ENCODE measurements at places on chromosomes 12 and 14.
A peak's percentile ranks its signal among the peaks of the same experiment; 100 is the strongest.

GRCh38 chr12:78559416-78559815, 305.2 kb upstream of the SYT1 start:
- DNase-seq: no peak

DNA sequence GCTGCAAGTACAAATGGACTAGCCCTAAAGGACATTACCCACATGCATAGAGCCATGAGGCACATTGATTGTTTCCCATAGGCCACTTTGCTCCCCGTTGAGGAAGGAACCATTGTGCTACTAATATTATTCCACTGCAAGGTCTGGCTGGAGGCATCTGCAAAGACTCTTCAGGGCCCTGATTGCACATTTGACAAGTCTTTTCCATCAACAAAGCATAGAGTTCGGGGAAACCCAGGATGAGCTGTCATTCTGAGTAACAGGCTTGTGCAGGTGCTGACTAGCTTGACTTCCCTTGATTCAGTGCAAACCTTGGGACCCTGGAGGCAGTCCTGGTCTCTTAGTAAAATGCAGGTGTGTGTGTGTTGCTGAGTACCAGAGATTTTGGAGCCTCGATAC, 73.8 kb downstream of the SUSD6 start:
- no peak for DNase-seq

DNA sequence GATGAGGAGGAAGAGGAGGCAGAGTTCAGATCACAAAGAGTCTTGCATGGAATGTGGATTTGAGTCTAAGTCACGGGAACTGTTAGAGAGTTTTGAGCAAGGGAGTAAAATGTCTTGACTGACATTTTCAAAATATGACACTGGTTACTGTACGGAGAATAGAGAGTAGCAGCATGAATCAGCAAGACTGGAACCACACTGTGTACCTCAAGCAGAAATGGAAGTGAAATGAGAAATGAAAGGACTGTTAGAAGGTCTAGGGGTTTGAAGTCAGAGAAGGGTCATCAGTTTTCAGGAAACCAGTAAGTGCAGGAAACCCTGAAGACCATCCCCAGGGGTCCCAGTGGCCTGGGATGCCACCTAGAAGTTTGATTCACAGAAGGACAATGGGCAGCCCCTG, 236.3 kb downstream of the GALC start:
- DNase-seq: no peak

- peak; percentile 96 for DNase-seq
Measured at GRCh38 chr12:118052324-118053070, 8.5 kb downstream of the WSB2 start.

- DNase-seq: no peak
Measured at GRCh38 chr12:58117201-58117600, 175.8 kb downstream of the ATP23 start.

DNA sequence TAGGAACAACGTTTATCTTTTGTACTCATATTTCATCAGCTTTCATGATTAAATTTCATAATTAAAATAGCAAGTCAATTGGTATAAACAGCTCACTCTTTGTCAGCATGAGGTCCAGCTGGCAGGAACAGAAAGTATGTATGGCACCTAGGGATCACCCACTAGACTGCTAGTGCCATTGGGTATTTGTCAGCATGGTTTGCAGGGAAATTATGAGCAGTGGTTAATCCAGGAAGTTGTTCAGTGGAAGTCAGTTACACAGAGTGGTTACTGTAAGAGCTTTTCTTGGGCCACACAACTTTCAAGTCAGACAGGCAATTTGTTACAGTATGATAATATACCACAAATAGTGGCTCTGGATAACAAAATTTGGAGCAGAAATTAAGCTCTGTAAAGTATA, 340.3 kb upstream of the RGS6 start:
- peak; percentile 54 for DNase-seq

GRCh38 chr12:106855221-106855758, 80.8 kb downstream of the RIC8B start:
- no peak for DNase-seq

DNA sequence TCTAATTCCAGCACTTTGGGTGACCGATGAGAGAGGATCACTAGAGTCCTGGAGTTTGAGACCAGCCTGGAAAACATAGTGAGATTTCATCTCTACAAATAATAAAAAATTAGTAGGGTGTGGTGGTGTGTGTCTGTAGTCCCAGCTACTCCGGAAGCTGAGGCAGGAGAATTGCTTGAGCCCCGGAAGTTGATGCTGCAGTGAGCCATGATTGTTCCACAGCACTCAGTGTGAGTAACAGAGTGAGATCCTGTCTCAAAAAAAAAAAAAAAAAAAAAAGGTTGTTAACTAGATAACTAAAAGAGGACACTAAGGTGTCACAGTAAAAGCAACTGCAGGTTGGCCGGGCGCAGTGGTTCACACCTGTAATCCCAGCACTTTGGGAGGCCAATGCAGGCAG, 121.3 kb upstream of the MAX start:
- no peak for DNase-seq

DNA sequence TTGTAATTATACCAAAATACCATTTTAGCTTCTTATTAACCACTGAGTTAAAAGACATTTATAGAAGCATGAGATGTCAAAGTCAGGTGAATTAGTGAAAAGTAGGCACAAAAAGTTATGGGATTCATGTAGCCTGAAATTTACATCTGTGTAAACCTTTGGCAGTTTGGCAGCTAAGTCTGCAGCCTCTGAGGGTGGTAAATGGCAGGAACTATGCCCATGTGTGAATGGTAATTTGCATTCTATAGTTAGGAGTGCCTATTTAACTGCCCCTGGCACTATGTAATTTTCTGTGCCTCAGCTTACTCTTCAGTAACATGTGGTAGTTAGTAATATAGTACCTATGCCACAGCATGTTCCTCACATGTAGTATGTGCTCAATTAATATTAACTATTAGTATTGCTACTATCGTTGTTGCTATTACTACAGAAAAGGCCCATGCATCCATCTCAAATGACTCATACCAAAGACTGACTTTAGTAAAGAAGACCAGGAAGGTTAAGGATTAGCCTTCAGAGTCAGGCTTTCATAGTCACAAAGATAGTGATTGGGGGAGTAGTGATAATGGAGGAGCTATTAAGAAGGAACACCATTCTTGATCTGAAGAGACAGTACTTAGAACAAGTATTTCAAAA, 258.7 kb upstream of the BTG1 start:
- no peak for DNase-seq

- no peak for DNase-seq
Measured at GRCh38 chr12:3202734-3203446, 125.7 kb downstream of the TSPAN9 start.

- no peak for DNase-seq
Measured at GRCh38 chr12:130879781-130880389, 8.0 kb downstream of the RAN start.

DNA sequence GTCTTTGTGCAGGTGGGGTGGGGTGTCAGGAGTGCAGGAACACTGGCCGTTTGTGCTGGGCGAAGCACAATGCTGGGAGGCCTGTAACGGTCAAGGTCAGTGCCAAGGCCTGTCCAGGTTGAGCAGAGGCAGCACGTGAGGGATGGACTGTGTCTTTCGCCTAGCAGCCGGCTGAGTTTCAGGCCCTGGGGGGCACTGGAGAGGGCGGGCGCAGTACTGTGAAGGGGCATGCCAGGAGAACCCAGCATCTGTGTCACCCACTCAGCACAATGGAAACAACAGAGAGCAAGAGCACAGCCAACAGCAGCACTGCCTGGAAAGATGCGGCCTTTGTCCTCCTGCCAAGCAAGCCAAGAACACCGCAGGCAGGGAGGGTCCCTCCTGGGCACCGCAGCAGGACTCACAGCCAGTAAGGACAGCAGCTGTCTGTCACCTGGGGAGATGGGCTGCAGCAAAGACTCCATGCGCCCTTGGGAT, 25.2 kb downstream of the SLC25A47 start:
- DNase-seq: no peak

DNA sequence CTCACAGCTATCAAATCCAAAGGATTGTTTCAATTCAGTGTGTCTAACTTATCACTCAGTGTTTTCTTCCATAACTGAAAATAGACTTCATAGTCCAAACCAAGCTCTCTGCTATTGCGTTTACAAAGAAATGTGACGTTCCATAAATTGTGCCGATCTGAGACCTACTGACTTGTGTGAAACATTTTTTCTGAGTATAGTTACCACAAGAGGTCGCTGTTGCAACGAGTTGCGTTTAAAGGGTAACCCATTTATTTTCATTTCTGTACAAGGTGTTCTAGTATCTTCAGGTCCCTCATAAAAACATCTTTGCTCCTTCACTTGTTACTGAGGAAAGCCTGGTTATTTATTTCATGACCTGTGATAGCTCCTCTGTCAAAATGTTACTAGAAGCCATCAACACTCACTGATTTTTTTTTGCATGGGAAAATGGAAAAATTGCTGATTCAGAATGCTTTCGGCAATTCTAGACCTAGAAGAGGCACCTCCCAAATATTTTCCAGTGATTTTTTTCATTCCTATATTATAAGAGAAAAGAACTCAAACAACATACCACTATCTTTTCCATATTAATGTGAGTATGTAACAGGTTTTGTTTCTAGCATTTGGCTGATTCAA, 60.9 kb upstream of the OR4E1 start:
- peak; percentile 6 for DNase-seq

DNA sequence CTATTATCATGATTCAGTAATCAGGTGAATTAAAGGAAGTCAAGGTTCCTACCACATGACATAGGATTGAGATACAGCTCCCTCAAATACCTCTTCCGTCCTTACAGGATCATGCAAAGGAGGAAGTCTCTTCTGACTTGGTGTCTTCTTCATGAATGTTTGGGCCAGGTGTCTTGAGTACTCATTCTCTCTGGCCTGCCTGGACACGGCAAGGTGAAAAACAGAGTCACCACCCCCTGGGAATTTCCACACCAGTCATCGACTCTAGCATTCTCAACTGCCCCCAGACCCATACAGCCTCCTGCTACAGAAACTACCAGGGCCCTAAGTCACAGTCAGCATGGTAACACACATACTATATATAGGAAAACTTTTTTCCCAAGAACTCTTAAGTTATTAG, 44.9 kb upstream of the LTBP2 start:
- DNase-seq: no peak

GRCh38 chr14:58574623-58575022, 63.1 kb upstream of the DACT1 start:
- DNase-seq: no peak

DNA sequence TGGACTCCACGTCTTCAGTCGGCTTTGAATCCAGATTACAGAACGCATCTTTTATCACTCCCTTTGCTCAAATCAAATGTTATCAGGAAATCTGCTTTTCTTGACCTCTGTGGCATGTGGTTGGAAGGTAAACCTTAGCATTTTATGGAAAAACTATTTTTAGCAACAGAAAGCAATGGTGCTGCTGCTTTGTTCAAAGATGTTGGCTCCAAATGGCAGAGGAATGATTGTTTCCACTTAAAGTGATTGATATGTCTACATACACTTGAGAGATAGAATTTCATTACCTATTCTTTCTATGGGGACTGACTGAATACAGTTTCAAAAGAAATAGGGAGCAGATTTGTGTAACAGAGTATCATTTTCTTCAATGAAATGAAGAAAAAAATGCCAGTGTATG, 761.2 kb downstream of the NOVA1 start:
- DNase-seq: no peak

GRCh38 chr12:65896743-65897142, 72.5 kb downstream of the HMGA2 start:
- no peak for DNase-seq

- DNase-seq: no peak
Measured at GRCh38 chr12:113135178-113136127, at the start of gene RASAL1. RASAL1 (minus strand) TSS chr12:113135761; CDS start chr12:113135462, 299 bp downstream.

DNA sequence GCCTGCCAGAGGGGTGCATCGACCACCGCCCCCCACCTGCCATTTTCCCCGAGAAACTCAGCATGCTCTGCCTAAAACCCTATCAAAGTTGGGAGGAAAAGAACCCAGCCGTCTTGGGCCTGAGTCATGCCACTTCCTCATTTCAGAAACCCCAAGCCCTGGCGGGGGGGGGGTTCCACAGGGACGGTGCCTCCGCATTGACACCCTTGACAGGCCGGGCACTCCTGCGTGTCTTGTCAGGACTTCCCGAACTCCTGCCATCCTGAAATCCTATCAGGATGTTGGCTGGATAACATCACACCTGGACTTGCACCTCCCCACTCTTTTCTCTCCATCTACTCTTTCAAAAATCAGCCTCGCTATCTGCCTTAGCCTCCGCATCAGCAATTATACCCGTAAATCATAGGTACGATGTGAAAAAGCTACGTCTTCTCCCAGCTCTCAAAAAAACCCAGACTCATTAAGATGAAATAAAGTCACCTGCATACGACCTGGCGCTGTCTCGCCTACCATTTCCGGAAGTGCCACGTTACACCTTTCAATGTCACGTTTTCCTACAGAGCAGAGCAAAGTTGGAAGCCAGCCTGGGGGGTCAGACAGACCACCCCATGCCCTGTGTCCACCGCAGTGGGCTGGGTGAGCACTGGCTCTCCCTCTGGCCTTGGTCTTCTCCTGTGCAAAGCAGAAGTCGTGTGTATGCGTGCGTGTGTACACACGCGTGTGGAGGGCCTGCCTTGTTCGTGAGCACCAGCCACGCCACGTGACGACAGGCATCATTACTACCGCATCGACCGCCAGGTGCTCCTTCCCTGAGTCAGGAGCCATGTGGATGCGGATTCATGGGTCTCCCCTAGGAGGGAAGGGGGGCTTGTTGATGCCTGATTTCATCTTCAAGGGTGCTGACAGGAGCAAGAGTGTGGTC, 96.7 kb downstream of the RFLNA start:
- DNase-seq: no peak

DNA sequence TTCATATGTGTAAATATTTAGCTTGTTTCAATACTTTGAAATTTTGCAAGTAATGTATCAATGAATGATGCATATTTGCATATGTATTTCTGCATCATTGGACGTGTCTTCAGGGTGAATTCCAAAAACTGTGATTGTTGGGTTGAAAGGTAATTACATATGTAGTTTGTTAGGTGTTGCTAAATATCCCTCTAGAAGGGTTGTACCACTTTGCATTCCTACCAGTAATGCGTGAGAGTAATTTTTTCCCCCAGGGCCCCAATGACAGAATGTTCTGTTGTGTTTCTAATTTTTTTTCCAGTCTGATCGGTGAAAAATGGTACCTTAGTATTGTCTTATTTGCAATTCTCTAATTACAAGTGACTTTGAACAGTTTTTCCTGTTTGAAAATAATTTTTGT, 408.9 kb downstream of the NAV3 start:
- DNase-seq: no peak

GRCh38 chr12:94418517-94418916, 41.1 kb downstream of the CEP83 start:
- no peak for DNase-seq

DNA sequence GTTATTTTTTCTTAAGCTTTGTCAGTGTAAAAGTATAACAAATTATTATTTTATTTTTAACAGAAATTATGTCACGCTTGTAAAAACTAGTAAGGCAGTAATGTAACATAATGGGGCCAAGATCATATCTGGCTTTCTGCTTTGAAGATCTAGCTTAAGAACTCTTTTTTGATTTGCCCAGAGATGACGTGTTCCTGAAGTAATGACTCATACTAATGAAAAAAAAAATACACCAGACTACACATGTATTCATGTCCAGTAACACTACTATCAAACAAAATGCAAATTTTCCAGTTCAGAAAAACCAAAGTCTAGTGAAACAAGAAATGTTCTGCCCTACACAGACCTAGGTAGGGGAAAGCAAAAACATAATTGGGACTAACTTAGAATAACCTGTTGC, 432.2 kb upstream of the ATXN7L3B start:
- DNase-seq: no peak

Measured in HS-5 (cell line).